Tongue (tissue), 3 donors: ENCODE measurements at places on chromosomes 11 and 22.
A peak's percentile ranks its signal among the peaks of the same experiment; 100 is the strongest.

- no peak for DNase-seq
Measured at GRCh38 chr22:48299124-48299523, 1528.5 kb downstream of the BRD1 start.

GRCh38 chr11:105693075-105693759 is 83.3 kb downstream of the GRIA4 start:
- no peak for DNase-seq

GRCh38 chr11:31767685-31768084 is 43.4 kb downstream of the PAX6 start:
- DNase-seq: no peak

DNA sequence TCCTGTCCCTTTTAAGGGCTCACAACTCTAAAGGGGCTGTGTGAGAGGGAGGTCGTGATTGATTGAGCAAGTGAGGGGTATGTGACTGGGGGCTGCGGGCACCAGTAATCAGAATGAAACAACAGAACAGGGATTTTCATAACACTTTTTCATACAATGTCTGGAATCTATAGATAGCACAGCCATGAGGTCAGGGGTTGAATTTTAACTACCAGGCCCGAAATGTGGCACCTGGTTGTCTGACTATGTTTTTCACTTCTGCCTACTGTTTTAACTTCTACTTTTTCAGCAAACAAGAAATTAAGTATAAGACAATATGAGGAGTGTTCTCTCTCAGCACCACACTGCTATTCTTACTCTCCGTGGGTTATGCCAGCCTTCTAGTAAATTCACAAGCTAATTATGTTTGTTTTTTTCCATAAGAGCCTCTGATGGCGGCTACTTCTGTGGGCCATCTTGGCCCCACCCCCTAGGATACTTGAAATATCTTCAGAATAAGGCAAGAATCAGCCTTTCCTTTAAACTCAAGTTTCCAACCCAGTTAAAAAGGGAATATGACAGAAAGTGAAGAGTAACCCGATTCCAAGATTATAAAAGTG is 552.8 kb upstream of the CHORDC1 start:
- no peak for DNase-seq

GRCh38 chr11:112958670-112959069 is 2.5 kb upstream of the NCAM1 start:
- DNase-seq: peak; percentile 33

DNA sequence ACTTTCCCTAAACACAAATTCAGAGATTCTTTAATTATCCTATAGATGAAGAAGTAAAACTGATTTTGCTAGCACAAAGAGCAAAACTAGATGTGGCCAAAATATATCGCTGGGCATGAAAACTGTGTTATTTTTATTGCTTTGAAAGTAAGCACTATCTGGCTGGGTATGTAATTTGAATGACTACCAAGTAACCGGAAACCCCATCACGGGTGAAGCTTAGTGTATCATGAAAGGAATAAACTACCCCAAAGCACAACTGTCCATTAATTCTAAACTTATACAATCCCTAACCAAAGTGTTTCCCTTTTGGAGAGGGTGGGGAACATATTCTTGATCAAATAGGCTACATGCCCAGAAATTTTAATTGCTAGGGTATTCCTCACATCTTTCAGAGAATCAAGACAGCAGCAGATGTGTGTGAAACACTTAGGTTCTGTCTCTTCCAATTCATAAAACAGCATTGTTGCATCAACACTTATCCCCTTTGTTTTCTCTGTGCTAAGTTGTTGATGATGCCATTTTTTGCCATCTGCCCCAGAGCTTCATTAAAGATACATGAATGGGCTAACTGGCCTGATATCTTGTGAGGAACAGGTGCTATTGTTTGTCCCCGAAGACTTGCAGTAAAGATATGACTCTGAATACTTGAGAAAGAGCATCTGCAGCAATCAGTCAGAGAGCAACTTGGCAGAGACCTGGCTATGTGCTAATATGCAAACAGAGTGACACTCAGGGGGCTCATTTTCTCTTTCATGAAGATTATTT is 238.2 kb downstream of the SOX6 start:
- DNase-seq: peak; percentile 88

DNA sequence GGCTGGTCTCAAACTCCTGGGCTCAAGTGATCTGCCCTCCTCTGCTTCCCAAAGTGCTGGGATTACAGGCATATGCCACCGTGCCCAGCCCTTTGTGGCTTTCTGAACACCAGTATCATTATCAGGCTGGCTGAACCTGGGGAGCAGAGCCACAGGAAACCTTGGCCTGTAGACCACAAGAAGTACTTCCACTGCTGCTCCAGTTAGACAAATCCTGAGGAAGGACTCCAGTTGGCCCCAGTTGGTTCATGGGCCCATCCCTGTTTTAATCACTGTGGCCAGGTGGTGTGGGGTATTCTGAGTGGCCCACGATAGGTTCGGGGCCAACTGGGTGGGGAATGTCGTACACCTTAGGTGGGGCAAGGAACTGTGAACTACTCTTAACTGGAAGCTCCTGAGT is 5.5 kb upstream of the DUSP18 start:
- DNase-seq: no peak

DNA sequence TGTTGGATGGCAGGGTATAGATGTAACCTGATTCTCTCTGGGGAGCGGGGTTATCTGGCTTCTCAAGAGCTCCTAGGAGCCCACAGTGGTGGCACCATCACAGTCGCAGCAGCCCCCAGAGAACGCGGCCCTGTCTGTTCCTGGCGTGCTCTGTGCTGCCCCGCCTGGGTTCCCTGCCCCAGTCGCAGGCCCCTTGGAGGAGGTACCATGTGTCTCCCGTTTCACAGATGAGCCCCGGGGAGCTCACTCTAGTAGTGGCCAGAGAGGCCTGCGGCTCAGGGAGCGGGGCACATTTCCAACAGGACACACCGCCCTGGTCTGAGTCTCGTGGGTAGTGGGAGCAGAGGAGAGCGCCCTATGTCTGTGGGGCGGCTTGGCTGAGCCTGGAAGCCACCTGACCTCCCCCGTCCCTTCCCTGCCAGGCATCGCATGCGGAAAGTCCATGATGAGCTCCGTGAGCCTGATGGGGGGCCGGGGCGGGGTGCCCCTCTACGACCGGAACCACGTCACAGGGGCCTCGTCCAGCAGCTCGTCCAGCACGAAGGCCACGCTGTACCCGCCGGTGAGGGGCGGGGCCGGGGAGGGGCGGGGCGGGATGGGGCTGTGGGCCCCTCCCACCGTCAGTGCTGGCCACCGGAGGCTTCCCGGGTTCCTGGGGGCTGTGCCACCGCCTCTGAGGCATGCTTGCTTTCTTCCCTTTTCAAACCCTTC is 21.0 kb upstream of the PPP6R3 start:
- DNase-seq: no peak

GRCh38 chr11:34162493-34162820 is 57.0 kb downstream of the NAT10 start:
- no peak for DNase-seq

DNA sequence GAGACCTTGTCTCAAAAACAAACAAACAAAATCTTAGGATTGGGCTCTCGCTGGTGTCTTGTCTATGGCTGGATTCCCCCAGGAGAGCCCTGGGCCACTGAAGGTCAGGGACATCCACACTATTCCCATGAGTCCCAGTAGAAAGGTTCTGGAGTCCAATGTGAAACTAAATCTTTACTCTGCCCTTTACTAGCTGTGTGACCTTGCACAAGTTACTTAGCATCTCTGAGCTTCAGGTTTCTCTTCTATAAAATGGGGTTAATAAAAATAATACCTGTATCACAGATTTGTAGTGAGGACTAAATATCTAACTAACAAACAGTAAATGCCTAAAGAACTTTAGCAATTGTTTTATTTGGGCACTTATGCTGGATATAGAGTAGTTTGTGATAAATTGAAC is 9.0 kb downstream of the SLC43A1 start:
- DNase-seq: no peak

DNA sequence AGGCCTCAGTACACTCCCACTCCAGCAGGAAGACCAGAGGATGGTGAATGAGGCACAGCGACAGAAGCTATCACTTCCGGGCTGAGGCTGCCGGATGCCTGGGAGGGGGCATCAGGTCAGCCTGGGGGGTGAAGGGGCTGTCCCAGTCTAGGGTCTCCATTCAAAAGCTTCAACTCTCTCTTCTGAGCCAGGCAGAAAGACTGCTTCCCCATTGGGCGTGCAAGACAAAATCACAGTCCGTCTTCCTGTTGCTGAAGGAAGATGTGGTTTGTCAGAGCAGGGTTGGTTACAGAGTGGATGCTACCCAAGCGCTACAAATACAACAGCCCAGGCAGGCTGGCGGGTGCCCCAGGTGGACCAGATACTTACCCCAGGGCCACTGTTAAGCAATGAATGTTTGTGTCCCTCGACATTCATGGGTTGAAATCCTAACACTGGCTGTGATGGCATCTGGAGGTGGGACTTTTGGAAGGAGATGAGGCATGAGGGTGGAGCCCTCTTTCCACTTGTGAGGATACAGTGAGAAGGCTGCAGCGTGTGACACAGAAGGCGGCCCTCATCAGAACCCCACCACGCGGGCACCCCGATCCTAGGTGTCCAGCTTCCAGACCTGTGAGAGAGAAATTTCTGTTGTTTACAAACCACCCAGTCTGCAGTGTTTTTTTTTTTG is 12.0 kb downstream of the UPK3A start:
- no peak for DNase-seq

GRCh38 chr11:126874276-126874675 is 126.3 kb downstream of the KIRREL3 start:
- no peak for DNase-seq

DNA sequence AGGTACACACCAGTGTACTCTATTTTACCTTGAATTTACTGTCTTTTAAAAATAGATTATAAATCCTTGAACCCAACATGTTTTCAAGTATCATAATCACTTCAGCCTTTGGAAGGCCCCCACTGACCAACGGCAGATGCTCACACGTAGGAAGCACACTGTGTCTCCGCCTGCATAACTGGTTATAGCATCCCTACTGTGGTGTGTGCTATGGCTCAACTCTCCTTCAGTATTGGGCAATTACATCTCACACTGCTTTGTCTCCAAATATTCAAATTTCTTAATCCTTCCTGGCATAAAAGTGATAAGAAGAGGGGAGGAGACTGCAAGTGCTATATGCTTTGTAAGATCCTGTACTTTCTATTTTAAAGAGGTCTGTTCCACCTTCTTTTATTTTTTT is 165.7 kb downstream of the CADM1 start:
- no peak for DNase-seq

DNA sequence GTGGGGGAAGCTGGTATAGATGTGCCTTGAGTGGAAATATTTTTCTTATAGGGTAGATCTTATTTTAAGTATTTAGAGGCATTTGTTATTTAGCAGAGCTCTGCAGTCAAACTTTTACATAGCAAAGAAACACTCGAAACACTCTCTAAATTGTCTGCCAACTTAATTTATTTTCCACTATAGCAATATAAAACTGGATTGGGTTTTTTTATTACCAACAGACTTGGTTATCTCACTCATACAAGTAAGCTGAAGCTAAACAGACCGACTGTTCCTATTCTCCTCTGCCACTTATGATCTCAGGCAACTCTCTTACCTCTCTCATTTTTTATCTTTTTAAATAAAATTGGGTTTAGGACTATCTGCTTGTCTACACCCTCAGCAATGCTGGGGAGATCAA is 4.6 kb downstream of the RAB38 start:
- no peak for DNase-seq

DNA sequence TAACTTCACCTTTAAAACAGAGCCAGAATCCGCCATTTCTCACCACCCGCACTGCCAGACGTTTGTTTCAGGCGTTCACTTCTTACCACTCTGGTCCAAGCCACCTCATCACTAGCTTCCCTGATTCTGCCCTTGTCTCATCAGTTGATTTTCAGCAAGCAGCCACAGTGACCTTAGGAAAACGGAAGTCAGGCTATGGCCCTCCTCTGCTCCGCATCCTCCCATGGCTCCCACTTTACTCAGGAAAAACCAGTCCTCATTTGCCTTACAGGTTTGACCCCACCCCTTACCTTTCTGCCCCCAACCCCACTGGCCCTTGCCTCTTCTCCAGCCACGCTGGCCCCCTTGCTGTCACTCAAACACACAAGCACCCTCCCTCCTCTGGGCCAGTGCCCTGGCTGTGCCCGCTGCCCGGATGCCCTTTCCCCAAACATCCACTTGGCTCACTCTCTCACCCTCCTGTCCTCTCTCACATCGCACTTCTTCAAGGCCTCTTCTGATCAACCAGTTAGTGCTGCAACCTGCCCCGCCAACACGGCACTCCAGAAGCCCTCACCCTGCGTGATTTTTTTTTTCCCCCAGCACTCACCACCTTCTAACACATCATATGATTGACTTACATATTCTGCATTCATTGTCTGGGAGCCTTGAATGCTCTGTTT is 18.9 kb downstream of the TPST2 start:
- DNase-seq: no peak

GRCh38 chr22:38881997-38882879 is 10.2 kb upstream of the CBX6 start:
- DNase-seq: peak; percentile 34

GRCh38 chr11:9669954-9670353 is 6.1 kb downstream of the SWAP70 start:
- no peak for DNase-seq

- DNase-seq: no peak
Measured at GRCh38 chr22:47051441-47052071, 289.1 kb downstream of the TBC1D22A start.

DNA sequence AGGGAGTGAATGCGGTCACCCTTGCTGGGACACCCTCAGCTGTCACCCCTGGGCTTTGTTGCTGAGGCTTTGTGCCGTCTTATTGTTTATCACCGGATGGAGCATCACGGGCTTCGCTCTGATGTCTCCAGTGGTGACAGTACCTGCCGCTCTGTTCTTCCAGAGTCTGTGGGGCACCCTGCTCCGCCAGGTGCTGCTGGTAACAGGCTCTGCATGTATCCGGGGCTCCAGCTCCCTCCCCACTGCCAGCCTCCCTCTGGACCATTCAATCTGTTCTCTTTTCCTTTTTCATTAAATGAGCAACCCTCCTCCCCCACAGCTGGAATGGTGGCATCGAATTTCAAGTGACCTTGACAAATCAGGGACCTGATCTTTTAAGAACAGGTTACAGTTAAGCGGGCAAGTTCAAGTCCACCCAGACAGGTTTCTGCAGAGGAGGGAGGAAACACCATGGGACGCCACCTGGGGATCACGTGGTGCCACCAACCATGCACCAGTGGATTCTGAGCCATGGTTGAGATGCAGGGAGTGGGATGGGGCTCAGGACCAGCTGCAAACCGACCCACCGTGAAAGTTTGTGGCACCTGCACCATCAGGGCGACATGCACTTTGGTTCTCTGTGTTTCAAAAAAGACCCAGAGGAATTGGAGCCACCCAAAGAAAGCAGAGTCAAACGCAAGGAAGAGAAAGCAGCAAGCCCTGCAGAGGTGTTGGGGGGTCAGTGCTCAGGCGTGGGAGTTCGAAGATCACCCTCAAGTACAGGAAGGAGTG is 89.3 kb downstream of the BCR start:
- no peak for DNase-seq
